ACHN (cell line): ENCODE measurements at places on chromosomes 11 and 22.

DNA sequence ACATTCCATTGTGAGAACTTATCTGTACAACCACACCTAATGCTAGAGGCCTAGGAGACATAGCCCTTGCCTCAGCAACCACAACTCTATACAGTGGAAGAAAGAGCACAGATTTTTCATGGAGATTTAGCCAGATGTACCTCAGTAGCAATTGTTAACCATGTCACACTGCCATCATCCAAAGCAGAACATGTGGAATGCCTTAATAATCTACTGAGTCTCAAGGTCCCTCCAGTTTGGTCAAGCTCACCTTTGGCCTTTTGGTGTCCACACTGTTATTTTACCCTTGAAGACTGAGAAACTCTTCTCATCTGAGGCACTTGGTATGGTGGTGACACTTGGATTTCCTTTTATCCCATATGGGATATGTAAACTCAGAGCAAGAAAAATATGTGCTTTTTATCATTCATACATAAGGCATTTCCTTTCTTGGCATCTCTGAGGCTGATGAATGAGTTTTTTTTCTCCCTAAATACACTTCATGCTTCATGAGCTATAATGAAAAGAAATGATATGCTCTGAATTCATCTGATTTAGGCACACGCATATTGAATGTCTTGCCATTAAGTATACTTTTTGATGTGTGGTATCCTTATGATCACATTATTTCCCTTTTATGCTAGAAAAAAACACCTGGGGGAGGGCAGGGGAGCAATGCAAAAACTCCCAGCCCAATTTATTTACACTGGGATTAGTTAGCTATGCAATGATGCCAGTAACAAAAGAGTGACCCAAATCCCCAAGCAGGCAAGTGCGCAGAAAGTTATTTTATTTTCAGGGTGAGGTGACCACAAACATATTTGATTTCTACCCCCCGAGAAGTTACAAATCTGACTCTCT is 63.3 kb upstream of the ME3 start:
- DNase-seq = no peak

DNA sequence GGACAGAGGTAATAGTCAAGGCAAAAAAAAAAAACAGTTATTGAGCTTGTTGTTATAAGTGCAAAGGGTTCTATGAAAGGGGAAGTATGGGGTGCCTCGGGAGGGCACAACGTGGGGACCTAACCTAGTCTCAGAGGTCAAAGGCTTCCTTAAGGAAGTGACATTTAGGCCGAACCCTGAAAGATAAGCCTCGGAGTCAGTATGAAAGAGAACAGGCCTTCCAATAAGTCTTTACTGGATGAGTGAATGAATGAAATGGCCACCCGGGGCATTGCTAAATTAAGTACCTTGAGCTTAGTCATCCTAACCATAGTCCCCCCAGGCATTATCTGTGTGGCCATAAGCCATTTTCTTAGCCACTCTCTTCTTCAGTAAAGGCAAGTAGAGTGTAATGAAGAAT is 19.7 kb downstream of the FLI1 start:
- no peak for DNase-seq

DNA sequence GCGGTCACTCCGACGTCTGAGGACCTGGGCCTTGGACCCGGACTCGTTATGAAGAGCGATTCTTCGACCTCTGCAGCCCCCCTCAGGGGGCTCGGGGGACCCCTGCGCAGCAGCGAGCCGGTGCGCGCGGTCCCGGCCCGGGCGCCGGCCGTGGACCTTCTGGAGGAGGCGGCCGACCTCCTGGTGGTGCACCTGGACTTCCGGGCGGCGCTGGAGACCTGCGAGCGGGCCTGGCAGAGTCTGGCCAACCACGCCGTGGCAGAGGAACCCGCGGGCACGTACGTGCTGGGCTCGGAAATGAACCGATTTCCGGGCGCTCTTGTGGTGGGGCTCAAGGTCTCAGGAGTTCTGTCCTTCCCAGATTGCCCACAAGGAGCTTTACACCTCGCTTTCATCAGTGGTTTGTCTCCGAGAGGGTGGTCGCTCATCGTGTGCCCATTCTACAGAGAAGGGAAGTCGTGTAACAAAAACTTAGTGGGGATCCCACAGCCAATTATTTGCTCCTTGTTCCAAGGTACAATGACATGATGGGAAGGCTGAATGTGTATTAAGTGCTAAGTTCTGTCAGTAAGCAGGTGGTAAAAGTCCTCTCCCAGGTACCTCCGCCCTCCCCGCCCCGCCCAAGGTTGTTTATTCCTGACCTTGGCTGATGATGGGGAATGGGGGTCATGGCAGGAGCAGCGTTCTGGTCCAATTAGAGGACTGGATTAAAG is 695 bp downstream of the PEX26 start:
- DNase-seq = peak; percentile 39

- DNase-seq = peak; percentile 44
These were observed 5.9 kb upstream of the ATF4 start for GRCh38 chr22:39514373-39514973.

DNA sequence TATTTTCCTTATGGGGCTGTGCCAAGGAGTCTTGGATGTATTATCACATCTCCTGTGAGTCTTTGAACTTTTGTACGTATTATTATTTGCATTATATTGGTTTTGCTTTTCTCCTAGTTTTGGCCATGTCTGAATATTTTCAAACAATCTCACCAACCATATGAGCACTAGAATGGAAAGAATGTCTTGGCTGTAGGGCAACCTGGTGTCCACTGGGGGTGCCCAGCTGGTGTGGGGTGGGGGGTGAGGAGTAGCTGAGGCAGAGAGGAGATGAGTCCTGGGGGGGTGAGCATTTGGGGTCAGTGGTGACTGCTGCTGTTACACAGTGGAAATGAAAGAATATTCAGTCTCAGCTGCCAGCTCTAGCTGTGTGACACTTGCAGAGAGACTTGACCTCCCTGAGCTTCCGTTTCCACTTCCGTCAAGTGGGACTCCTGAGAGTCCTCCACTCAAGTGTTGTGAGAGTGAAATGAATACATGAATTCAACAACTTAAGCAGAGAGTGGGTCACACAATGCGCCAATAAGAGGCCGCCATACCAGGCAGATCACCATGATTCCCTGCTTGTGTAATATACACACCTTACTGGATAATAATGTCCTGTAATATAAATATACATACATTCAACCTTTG is 12.7 kb upstream of the PVALB start:
- DNase-seq = no peak

DNA sequence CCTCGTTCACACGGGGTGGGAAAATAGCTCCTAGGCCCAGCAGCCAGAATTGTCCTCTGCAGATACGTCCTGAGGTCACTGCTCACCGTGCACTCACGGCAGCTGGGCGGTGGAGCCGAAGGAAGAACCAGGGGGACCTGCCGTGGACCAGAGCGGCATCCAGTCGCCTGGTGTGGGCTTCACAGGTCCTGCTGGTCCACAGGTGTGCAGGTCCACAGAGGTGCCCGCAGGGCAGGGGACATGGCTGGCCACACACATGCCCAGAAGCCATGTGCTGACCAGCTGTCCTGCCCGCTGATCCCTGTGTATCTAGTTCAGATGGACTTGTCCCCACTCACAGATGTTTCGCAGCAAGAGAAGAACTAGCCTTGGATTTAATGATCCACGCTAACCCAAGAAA is 10.6 kb upstream of the PKP3 start:
- DNase-seq = no peak

- peak; percentile 81 for DNase-seq
These were observed 59.2 kb downstream of the MED15 start for GRCh38 chr22:20566420-20567260.
